ENCODE measurements at places on chromosomes 1 and 21. TPM values are rescaled to one million over a fixed set of nuclear protein-coding genes. Genes with fewer than 3 reads are reported as not detected.
A peak's percentile ranks its signal among the peaks of the same experiment; 100 is the strongest.

- DNase-seq = peak; percentile 5
Observed at GRCh38 chr1:44154049-44154448, 12.6 kb upstream of the KLF18 start.

- DNase-seq = no peak
Observed at GRCh38 chr21:37149411-37149810, 76.4 kb downstream of the TTC3 start.

DNA sequence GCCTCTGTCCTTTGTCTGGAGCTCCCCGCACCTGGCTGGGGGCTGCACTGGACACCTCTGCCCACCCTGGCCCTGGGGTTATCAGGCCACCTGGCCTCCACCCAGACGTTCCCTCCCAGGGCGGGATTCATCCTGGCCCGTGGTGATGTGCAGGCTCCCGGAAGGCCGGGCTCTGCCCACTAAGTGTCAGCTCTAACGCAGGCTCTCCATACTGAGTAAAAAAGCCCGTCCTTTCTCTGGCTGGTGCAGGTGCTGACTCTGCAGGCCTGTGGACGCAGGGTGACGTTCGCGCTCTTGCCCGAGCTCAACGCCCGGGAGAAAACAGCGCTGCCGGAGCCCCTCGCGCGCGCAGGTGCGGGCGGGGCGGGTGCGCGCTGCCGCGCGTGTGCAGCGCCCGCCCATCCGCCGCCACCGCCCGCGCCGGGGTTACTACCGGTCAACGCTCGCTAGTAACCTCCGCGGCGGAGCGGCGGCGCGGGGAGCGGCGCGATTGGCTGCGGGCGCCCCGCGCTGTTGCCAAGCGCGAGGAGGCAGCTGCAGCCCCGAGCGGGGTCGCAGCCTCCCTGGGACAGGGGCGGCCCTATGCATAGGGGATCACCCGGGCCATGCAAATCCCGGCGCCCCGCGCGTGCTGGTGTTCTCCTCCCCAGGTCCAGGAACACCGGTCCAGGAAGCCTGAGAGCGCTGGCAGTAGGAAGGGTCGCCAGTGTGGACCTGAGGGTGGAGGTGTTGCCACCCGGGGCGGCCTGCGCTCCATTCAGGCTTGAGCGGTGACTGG, 15.7 kb downstream of the ABCG1 start:
- DNase-seq = peak; percentile 47

DNA sequence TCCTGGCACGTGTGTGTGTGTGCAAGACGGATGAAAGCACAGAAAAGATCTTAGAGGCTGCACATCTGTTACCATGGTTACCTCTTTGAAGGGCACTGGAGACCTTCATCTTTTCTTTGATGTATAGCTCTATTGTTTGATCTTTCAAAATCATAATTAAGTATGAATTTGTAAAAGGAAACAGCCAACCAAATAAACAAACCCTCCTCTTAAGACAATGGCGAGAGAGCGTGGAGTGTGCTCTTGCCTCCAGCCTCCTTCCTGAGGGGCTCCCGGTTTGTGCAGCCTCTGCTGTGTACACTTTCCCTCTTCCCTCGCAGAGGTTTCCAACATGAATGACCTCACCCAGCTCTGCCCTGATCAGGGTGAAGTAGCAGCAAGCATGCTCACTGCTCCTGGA, 27.9 kb downstream of the CACNA1S start:
- DNase-seq = no peak

DNA sequence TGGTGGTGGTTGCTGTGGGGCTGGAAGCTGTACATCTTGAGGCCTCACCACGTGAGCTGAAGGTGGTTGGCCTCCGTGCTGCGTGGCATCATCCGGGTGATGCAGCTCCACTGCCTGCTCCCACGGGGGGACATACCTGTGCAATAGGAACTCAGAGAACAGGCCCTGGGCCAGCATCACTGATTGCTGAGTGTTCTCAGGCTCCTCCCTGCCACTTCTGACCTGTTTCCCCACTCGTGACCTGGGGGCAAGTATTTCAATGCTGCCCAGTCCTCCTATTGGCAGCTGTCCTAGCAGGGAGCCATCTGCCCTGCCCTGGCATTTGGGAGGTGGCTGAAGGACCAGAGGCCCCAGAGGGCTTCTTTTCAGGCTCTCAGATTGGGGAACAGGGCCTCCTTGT, 26.1 kb downstream of the PTPRF start:
- DNase-seq = no peak

GRCh38 chr1:55593298-55593697, 378.1 kb upstream of the USP24 start:
- DNase-seq = no peak

- DNase-seq = no peak
Observed at GRCh38 chr21:26583769-26584168, 10.7 kb upstream of the CYYR1 start.

- DNase-seq = no peak
Observed at GRCh38 chr1:47906009-47906432, 91.2 kb downstream of the TRABD2B start.

GRCh38 chr1:162633081-162633762, 958 bp downstream of the DDR2 start:
- DNase-seq = no peak

DNA sequence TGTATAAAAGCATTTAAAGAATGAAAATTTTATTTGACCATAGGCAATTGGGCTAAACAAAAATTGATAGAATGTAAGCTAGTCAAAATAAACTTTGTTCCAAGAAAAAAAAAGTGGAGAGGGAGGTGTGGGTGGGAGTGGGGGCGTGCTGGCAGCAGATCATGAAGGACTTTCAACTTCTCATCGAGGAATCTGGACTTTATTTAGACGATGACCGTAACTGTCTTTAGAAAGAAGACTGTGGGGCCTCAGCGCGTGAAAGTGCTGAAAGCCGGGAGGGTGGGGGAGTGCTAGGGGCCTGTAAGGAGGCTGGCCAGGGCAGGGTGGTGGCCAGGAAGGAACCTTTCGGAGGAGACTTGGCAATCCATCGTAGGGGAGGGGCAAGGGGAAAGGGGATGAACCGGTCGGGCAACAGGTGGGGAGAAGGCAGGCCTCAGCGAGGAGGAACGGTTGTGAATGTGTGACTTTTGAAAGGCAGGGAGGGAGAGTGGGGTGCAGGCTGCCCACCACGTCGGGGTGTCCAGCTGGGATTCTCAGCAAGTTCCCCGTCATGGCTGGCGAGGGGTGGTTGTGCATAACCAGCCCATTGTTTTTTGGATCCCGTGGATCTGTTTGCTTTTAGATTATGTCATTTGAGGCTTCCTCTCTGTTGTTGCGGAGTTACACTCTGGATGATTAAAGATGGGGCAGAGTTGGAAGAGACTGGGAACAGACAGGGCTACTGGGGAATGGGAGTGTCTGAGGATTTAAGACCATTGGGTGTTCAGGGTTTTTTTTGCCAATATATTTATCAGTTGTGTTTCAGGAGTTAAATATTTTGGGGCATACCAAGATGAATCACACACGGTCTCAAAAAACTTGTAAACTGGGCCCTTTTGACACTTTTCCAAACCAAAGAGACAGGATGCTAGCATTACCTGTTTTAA, 35.5 kb downstream of the HUNK start:
- peak; percentile 61 for DNase-seq

GRCh38 chr1:84758968-84759491, 68.8 kb upstream of the SSX2IP start:
- no peak for DNase-seq

DNA sequence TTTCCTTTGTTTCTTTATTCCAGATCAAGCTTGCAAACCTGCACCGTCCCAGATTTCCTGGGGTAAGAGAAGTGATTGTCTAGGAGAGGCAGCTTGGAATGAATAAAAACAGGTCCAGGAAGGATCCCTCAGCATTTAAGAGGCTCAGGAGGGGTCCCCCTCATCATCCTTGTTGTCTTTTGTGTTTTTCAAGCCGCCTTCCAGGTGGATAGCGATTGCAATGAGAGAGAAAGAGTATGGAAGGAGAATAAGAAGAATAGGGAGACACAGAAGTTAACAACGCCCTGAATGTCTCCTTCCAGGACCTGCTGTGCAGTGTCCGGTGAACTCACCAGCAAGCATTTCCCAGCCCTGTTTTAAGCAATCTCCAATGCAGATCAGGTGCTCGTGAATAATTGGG, 8.5 kb downstream of the ERG start:
- no peak for DNase-seq

DNA sequence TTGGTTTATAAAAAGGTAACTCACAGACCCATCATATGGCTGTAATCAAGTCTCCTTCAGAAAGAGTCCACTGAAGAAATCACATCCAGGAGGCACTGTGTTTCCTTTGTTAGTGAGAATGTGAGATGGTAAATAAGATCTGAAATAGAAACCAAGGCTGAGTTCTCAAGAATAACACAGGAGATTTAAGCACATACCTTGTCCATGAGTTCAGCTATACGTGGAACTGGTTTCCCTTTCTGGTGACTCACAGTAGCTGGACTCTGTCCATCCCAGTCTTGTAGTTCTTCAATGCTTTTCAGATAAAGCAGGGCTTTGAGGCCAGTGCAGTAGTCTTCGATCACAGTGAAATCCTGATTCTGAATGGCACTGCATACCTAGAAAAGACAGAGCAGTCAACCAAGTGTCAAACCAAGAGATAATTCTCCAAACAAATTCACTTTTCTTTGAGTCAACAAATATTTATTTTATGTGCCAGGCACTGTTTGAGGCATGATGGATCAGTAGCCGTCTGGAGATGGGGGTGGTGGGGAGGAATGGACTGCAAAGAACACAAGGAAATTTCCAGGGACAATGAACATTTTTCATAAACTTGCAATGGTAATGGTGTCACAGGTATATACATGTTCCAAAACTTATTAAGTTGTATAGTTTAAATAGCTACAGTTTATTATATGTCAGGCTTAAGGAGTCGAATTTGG, 471.4 kb downstream of the PTBP2 start:
- peak; percentile 13 for DNase-seq

- DNase-seq = peak; percentile 4
Observed at GRCh38 chr1:166721145-166721544, 118.1 kb upstream of the POGK start.

- no peak for DNase-seq
Observed at GRCh38 chr1:107365527-107366240, 224.8 kb downstream of the NTNG1 start.

- no peak for DNase-seq
Observed at GRCh38 chr1:247322442-247322841, 9.2 kb downstream of the ZNF496 start.

GRCh38 chr1:89279011-89279466, 6.4 kb upstream of the GBP5 start:
- DNase-seq = no peak

DNA sequence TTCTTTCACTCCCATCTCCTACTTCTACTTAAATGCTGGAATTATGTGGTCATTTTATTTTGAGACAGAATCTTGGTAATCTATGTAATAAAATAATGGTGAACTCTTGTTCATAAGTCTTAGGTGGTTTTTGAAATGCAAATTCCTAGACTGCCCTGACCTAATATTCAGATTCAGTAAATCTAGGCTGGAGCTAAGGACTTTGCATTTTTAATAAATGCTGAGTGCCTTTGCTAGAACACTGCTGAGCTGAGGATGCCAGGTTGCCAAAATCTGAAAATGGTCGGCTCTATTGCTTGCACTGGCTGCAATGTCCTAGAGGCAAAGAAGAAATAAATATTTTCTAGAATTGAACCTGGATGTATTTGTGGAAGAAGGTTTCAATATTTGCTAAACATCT, 187.4 kb downstream of the HMCN1 start:
- DNase-seq = no peak

DNA sequence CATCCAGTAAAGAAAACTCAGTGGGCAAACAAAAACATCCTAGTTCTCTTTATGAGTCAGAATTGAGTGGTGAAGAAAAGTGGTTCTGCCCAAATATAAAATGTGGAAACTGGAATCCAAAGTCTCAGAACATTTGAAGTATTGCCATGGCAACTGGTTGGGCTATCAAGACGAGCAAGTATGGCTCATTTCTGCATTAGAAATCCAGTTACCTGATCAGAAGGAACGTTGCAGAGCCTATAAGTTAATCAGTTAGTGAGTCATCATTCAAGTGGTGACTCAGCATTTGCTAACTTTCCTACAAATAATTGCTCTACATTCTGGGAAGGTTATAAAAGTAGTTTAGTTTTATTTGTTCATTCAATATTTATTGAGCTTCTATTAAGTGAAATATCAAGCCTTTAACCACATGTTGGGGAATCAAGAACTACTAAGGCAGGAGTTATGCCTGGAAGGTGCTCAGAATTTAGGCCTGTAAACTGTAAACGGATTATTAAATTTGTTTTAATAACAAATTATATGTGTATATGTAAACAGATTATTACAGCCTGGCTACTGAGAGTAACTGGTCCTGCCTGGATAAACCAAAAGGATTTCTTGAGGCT, 104.3 kb downstream of the PAPPA2 start:
- no peak for DNase-seq

DNA sequence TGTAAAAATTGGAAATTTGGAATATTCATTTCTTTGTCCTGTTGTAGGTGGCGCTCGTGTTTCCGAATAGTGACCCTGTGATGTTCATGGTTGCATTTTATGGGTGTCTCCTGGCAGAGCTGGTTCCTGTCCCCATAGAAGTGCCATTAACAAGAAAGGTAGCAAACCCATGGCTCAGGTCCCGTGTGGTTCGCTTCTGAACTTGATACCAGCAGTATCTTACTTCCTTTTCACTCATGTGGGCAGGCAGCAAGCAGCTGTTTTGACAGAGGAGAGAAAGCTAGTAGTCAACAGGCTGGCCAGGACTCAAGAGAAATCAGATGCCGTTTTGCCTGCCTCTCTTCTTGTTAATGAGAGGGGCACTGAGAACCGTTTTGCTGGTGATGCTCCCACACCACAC, 72.8 kb downstream of the S100B start:
- no peak for DNase-seq

- no peak for DNase-seq
Observed at GRCh38 chr1:209266590-209267205, 316.8 kb upstream of the CAMK1G start.

DNA sequence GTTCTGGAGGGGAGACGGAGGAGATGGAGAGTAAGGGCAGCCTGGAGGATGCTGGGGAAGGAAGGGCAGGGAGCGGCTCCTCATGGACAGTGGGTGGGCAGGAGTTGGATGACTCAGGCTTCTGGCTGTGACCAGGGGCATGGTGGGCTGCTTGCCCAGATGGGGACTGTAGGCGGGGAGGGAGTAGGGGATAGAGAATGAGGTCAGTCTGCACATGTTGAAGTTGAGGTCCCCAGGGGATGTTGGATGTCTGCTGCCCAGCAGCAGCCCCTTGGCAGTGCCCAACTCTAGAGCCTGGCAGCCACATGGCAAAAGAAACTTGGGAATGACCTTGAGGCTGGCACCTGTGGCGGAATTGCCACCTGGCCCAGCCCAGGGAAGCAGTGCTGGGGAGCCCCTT, 6.4 kb downstream of the SELENON start:
- no peak for DNase-seq

- no peak for DNase-seq
Observed at GRCh38 chr1:66084442-66084841, 291.7 kb downstream of the PDE4B start.

- DNase-seq = no peak
Observed at GRCh38 chr1:234881893-234882771, 246.5 kb downstream of the TOMM20 start.

- no peak for DNase-seq
Observed at GRCh38 chr1:89095737-89096136, 30.2 kb downstream of the GBP2 start.

The RRP15 gene
- 44.3 TPM for total RNA-seq

The IQCC gene
- 3.5 TPM for total RNA-seq

The TLR5 gene
- total RNA-seq = 1.8 TPM

The CELA3A gene
- not detected for total RNA-seq

The CTH gene
- 14.0 TPM for total RNA-seq

The SELL gene
- total RNA-seq = not detected

The TP73 gene
- 11.7 TPM for total RNA-seq

The FNDC5 gene
- 1.1 TPM for total RNA-seq

The HAO2 gene
- 0.39 TPM for total RNA-seq

The SGIP1 gene
- total RNA-seq = not detected

The GPR153 gene
- total RNA-seq = 3.2 TPM

The S100A12 gene
- not detected for total RNA-seq

The YRDC gene
- 10.7 TPM for total RNA-seq

The ASCL5 gene
- 0.48 TPM for total RNA-seq

The OPTC gene
- not detected for total RNA-seq
